Mucosa of descending colon (tissue), 3 donors: ENCODE measurements at places on chromosomes 2 and 18. TPM values are rescaled to one million over a fixed set of nuclear protein-coding genes. Genes with fewer than 3 reads are reported as not detected.

DNA sequence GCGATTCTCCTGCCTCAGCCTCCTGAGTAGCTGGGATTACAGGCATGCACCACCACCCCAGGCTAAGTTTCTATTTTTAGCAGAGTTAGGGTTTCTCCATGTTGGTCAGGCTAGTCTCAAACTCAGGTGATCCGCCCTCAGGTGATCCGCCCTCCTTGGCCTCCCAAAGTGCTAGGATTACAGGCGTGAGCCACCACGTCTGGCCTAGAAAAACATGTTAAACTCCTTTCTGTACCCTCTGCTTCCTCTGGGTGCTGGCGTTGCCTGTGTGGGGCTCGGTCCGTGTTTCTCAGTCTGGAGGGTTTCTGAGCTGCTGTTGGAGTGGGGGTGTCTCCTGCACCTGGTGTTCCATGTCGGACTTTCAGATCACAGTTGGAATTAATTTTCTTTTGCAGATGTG is 17.9 kb downstream of the LDLRAD4 start:
- no peak for DNase-seq

STAT4 gene
- 2.7 TPM for total RNA-seq

SLC66A3 gene
- 9.4 TPM for total RNA-seq

- no peak for DNase-seq
Measured at GRCh38 chr18:56576826-56577573, 61.4 kb downstream of the TXNL1 start.

NDC80 gene
- 1.5 TPM for total RNA-seq

DNA sequence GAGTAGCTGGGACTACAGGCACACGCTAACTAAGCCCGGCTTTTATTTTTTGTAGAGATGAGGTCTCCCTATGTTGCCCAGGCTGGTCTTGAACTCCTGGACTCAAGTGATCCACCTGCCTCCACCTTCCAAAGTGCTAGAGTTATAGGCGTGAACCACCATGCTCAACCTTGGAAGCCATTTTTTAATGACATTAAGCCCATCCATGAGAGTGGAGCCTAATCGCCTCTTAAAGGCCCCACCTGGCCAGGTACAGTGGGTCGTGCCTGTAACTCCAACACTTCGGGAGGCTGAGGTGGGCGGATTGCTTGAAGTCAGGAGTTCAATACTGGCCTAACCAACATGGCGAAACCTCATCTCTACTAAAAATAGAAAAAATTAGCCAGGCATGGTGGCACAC is 41.6 kb upstream of the TFCP2L1 start:
- no peak for DNase-seq
